ENCODE measurements at places on chromosomes 3 and 15. TPM values are rescaled to one million over a fixed set of nuclear protein-coding genes. Genes with fewer than 3 reads are reported as not detected.

GOLGA6A gene
- not detected for total RNA-seq

GRK7 gene
- total RNA-seq = not detected

IQCF5 gene
- total RNA-seq = not detected

CKMT1B gene
- not detected for total RNA-seq

BLM gene
- 7.7 TPM for total RNA-seq

CCRL2 gene
- 1.0 TPM for total RNA-seq

ASB14 gene
- total RNA-seq = not detected

RPP14 gene
- 14.6 TPM for total RNA-seq

THRB gene
- 1.3 TPM for total RNA-seq

IL5RA gene
- total RNA-seq = not detected

ECE2 gene
- total RNA-seq = not detected

GANC gene
- total RNA-seq = 14.8 TPM

ADAMTS9 gene
- 0.15 TPM for total RNA-seq

MYD88 gene
- total RNA-seq = 14.1 TPM
